Dermis microvascular lymphatic vessel endothelial cell (primary cell): ENCODE measurements at places on chromosomes 6 and 20.
A peak's percentile ranks its signal among the peaks of the same experiment; 100 is the strongest.

GRCh38 chr6:35026434-35027222, 114.5 kb downstream of the TCP11 start:
- peak; percentile 68 for DNase-seq

DNA sequence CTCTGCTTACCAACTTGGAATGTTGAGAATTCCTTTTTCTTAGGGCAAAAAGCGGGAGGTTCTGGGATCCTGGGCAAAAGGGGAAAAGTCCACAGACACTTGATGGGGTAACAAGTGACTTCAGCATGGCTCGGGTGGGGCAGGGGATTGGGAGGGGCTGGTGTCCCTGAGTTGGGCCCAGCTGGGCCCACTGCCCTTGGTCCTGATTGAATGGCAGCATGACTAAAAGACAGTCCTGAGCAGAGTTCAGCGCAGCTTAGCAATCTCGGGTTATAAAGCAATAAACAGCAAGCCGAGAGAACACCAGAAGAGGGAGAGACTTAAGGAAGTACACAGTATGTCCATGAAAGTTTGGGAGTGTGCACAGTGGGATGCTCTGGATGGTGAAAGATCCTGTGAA, 5.6 kb downstream of the PPP2R5D start:
- no peak for DNase-seq

DNA sequence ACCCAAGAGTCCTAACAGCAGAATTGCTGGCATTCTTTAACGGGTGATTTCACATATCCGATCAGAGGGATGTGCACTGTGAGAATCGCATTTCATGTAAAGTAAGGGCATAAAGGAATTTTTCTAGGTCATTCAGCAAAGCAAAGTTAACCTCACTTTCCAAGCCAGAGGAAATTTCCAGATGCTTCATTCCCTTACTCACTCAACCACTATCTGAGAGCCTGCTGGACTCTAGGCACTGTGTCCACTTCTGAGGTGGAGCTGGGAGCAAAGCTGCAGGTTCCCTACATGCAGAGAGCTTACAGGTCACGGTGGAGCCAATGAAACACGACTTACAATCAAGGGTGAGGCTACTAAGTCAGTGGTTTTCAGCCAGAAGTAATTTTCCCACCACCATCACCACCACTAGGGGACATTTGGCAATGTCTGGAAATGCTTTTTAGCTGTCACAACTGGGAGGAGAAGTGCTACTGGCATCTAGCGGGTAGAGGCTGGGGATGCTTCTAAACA, 34.5 kb upstream of the TSHZ2 start:
- DNase-seq = no peak

- DNase-seq = no peak
These were observed 1.8 kb downstream of the REV3L start for GRCh38 chr6:111480988-111481822.

GRCh38 chr6:41939176-41939847, 2.3 kb downstream of the CCND3 start:
- no peak for DNase-seq

DNA sequence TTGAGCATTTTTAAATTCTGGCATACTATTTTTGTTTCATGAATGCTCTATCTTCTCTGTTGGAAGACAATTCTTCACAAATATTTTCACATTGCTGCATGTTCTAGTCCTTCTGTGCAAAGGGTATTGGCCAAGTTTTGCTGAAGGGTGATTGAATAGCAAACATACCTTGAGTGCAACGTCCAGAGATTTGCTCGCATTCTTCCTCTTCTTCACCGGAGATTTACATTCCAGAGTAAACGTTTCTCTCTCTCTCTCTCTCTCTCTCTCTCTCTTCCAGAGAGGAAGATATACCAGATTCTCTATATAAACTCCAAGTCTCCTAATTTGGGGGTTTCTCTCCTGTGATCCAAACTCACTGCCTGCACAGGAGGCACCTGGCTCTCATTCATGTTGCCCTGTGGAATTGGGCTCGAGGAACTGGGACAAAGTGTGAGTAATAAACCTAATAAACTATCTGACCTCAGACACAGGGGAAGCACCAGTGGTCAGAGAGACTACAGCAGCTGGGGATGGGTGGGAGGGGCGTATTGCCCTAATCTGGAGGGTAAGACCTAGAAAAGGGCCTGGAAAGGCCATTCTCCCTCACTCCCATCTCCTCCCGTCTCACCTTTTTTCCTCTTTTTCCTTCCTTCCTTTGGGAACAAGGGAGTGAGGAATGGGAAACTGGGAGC, 1.1 kb upstream of the TREML1 start:
- no peak for DNase-seq

DNA sequence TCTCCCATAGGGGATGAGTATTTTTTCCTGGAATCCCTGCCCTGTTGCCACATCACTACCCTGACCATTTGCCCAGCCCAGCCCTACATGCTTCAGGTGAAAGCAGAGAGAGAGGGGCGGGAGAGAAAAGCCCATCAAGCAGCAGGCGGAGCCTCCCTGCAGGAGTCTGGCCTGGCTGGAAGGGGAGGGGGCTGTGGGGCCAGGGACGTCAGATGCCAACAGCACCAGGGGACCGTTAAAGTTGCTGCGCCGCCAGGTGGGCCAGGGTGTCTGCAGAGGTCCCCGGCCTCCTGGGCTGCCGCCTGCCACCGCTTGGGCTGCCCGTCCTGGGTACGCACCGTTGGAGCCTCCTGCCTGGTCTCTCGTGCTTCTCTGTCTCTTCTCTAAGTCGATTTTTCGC, 757 bp upstream of the R3HDML start:
- DNase-seq = no peak

DNA sequence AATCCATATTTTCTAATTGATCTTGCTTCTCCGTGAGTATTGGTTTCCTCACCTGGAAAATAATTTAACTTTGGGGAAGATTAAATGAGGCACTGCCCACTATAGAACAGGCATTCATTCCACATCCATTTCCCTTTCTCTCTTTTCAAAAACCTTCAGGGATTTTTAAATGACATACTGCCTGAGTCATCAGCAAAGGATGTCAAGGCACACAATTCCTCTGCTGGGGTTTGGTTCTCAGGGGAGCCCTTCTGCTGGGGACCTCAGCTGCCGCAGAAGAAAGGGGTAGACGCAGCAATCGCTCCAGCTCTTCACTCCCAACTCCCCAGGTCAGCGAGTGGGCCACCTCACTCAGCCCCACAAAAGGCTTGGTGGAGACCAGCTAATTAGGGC, 90.7 kb upstream of the BACH2 start:
- no peak for DNase-seq

GRCh38 chr6:108685970-108686369, 125.3 kb downstream of the FOXO3 start:
- DNase-seq = no peak

GRCh38 chr20:15563836-15564235, 1009.4 kb downstream of the KIF16B start:
- DNase-seq = no peak

- DNase-seq = no peak
These were observed 50.9 kb downstream of the BTBD9 start for GRCh38 chr6:38588631-38589366.

- DNase-seq = peak; percentile 94
These were observed 97.2 kb downstream of the TULP4 start for GRCh38 chr6:158409451-158409850.

- DNase-seq = no peak
These were observed 49.0 kb downstream of the SOBP start for GRCh38 chr6:107538856-107539387.

DNA sequence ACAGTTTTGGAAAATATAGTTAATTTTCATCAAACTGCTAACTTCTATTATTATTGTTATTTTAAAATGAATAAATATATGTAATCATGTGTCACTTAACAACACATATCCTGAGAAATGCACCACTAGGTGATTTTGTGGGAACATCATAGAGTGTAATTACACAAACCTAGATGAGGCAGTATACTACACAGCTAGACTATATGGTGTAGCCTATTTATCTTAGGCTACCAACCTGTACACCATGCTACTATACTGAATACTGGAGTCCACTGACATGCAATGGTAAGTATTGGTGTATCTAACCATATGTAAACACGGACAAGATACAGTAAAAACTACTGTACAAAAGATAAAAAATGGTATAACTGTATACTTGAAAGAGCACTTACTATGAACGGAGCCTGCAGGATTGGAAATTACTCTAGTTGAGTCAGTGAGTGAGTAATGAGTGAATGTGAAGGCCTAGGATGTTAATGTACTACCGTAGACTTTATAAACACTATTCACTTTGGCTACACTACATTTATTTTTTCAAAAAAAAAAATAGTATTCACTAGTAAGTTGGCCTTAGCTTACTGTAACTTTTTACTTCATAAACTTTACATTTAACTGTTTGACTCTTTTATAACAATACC, 72.4 kb downstream of the ASCC3 start:
- no peak for DNase-seq

GRCh38 chr6:70307008-70307407, 4.1 kb upstream of the COL9A1 start:
- no peak for DNase-seq

DNA sequence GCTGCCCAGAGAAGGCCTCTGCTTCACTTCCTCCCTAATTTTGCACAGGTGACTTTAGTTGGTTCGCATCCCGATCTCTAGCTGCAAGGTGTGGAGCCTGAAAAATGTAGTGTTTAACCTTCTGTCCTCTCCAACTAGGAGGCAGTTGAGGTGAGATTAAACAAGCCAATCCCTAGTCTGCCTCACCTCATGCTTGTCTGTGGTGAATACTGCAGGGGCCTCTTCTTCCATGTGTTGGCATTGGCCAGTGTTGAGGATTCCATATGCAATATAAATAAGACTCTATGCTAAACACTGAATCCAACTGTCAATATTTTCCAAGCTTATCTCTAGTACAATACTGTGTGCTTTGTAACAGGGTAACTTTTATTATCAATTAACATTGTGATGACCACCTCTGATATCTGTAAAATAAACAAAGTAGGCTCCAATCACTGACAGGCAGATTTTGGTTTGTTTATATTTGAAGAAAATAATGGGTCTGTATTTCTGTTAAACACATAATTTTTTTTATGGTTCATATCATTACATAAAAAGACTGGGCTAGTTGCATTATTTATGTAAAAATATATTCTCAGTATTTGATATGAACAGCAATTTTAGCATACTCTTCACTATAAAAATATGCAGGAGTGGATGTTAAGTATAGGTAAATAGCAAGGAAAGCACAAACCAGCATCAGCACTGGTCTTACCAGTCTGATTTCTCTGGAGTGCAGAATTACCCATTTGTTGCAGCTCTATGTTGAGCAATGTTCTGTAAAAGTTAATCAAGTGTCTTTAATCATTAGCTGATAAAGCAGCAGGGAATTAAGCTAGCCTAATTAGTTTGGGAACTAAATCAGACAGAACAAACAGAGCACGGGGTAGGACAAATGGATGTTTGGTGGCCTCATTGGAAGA, 74.0 kb downstream of the ANKRD6 start:
- no peak for DNase-seq

GRCh38 chr20:49541733-49542513, 26.0 kb downstream of the PTGIS start:
- peak; percentile 38 for DNase-seq

DNA sequence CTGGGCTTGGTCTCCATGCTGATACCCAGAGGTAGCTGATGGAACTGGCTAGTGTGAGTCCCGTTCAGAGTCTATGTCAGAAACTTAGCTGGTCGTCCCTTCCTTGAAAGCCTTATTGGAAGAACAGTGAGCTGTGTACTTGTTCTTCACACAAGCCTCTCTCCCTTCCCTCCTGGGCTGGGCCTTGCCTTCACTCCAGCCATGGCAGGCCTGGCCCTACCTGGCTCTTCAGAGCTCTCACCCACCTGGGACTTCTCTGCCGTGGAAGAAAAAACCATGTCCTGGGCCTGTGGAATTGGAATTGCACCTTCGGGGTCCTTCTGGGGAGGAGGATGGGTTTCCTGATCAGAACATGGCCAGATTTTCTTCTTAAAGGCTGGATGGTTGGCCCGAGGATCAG, 20.3 kb upstream of the ZNF831 start:
- no peak for DNase-seq

DNA sequence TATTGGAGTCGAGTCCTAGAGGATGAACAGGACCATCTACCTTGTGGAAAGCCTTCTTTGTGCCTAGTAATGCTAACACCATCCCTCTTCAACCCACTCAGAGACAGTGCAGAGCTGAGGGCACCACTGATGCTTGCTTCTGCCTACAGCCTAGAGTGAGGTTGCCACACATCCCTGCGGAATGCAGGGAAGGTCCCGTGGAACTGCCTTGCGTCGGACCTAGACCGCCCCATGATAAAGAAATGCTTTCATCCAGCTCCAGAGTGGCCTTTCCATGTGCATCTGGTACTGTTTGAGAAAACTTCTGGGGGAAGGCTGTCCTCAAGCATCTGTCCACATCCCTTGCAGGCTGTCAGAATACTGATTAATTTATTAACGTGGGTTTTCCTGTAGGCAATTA, 168.4 kb downstream of the PHACTR1 start:
- no peak for DNase-seq

GRCh38 chr6:167400482-167401138, 75.7 kb downstream of the TTLL2 start:
- no peak for DNase-seq

GRCh38 chr6:446418-447366, 55.1 kb downstream of the IRF4 start:
- peak; percentile 18 for DNase-seq

DNA sequence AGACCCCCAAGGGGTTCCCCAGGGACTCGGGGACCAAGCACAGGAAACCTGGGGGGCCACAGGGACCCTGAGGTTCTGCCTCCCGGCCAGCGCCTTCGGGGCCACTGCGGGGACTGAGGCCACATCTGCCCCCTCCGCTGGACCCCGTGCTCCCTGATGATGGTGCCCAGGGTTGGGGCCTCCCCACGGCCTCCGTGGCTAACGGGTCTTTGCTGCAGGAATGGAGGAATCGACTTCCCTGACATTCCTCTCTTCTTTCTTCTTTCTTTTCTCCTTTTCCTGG, 330.2 kb downstream of the TAF4 start:
- DNase-seq = no peak

DNA sequence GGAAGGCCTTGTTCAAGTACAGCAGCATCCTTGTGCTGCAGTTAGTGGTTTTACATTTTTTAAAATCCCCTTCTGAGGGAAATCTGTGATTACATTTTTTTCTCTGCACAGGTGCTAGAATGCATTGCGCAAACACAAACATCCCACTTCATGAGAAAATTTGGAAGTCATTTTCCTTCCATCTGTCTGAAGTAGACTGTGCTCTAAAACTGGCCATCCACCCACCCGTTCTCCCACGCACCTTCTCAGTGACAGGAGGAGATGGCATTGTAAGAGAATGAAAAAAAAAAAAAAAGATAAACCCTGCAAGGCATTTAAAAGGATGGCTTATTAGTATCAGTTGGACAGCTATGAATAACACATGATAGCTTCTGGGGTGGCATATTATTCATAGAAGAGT, 65.0 kb downstream of the SOBP start:
- DNase-seq = no peak

GRCh38 chr6:159595173-159595572, 97.9 kb downstream of the SOD2 start:
- no peak for DNase-seq

- no peak for DNase-seq
These were observed 79.0 kb upstream of the EEF1E1 start for GRCh38 chr6:8181160-8181881.
